AG09309 (cell line): ENCODE measurements at places on chromosomes 7 and 10.
A peak's percentile ranks its signal among the peaks of the same experiment; 100 is the strongest.

- no peak for DNase-seq
These were observed 12.4 kb downstream of the SRGN start for GRCh38 chr10:69100136-69100872.

DNA sequence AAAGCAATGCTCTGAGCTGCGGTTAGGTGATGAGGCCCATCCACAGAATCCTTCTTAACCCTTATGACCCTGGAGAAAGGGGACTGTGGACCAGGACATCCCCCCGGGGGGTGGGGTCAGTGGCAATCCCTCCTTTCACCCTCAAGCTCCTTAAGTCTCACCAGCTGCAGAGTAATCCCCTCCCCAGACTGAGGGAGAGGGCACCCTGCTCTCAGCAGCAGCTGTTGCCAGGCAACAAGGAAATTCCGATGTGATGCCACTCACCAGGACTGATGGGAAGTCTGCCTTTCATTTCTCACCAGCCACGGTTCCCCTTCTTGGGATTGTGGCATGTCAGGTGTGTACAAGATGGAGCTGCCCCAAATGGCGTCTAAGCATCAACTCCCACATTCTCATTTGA lies 129.6 kb downstream of the DOCK1 start:
- no peak for DNase-seq

- no peak for DNase-seq
These were observed 8.9 kb upstream of the DYNC2I1 start for GRCh38 chr7:158847451-158847866.

DNA sequence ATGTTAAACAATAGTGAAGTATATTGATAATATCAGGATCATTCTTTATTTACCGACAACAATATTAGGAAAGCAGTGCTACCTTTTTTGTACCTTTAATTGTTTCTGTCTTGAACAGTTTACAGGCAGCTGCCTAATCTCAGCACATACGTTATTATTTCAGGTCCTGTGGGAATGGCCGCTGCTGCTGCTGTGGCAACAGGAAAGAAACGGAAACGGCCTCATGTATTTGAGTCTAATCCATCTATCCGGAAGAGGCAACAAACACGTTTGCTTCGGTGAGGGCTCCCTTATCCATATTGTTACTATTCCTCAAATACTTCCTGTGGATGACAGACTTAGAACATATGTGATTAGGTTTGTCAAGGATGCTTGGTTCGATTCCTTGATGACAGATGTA lies 59.7 kb downstream of the NRF1 start:
- no peak for DNase-seq

GRCh38 chr10:110387983-110388686 lies 83.4 kb upstream of the SMNDC1 start:
- peak; percentile 21 for DNase-seq

DNA sequence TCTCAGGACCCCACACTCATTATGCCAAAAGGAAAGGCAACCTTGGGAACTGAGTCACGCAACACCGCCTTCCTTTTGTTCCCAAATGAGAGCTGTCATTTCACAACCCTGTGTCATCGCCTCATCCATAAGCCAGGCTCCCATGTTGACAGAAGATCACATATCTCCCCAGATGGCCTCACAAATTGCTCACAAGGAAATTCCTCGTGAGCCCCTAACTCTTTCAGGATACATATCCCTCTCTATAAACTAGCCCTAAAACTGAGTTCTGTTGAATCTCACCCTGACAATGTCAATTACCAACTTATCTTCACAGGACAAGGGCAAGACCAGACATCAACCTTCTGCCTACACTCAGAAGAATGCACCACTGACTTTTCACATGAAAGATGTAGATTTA lies 22.6 kb downstream of the CCDC3 start:
- DNase-seq = no peak

DNA sequence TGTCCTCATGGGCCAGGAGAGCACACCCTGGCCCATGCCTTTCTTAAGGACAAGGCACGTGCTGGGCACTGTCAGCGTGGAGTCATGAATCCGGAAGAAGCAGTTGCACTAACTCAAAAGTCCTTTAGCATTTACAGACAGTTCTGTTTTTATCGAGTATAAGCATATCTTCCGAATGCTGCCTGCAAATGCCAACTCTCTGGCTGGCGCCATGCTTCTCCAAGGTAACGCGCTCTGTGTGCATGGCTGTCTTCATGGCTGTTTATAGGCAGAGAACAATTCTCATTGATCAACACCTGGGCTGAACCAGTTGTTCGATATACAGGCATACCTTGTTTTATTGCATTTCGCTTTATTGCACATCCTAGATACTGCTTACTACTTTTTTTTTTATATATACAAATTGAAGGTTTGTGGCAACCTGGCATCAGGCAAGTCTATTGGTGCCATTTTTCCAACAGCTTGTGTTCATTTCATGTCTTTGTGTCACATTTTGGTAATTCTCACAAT lies 28.0 kb upstream of the ZNRF2 start:
- DNase-seq = no peak

DNA sequence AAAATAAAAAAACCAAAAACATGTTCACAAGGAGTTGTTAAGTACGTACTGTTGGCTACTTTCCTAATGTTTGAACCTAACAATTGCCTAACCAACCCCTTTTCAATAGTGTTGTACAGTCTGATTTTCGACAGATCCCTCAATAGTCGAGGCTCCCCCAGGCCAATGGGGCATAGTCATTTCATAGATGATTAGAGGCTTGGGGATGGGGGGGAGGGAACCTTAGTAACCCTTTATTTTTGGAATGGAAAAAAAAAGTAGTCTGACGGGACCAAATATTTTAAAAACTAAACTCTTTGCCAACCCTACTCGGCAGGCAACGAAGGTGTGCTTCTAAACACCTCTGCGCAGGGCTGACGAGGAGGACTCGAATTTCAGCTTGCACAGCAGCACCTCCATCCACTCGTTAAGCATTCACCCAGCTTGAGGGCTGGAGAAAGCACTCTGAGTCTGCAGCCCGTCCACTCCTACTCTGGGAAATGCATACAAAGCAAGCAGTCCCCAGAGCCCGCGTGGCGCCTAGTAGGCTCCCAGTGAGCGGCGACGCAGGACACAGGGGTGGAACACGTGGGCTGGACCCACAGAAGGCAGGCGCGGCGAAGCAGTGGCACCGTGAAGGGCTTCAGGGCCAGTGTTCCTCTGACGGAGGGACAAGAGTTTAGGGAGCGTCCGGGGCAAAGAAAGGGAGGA lies 899 bp downstream of the PUS7 start:
- no peak for DNase-seq

- DNase-seq = no peak
These were observed 255.2 kb downstream of the MDFIC start for GRCh38 chr7:115177103-115177502.

DNA sequence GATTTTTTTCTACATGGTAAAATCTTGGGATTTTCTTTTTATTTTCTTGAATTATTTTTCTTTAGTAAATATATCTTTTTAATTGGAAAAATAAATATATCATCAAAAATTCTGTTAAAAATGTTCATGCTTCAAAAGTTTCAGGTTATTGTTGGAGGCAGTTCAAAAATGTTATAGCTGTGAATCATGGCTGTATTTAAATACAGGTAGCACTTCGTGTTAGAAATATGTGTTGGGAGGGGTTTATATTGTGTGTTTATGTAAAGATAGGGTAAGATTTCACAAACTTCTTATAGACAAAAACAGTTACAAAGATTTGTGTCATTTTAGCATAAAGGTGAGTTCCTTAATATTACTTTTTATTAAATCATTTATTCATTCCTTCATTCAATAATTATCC lies 60.4 kb downstream of the HDAC9 start:
- DNase-seq = no peak

- DNase-seq = peak; percentile 17
These were observed 5.0 kb upstream of the LGI1 start for GRCh38 chr10:93752761-93753160.
